ENCODE measurements at places on chromosomes 12 and 14. TPM values are rescaled to one million over a fixed set of nuclear protein-coding genes. Genes with fewer than 3 reads are reported as not detected.

CFAP251 gene
- 0.85 TPM for total RNA-seq

KIF5A gene
- 0.14 TPM for total RNA-seq

ENDOU gene
- not detected for total RNA-seq

COCH gene
- 24.8 TPM for total RNA-seq

CCDC38 gene
- 0.07 TPM for total RNA-seq

C12orf42 gene
- total RNA-seq: not detected

LRP6 gene
- total RNA-seq: 17.8 TPM

GSC gene
- 0.55 TPM for total RNA-seq

MAP3K9 gene
- total RNA-seq: 4.7 TPM

IKZF4 gene
- 3.4 TPM for total RNA-seq

EIF2S3B gene
- total RNA-seq: 0.60 TPM

TSPAN8 gene
- total RNA-seq: 0.67 TPM

CLEC4A gene
- not detected for total RNA-seq

C14orf119 gene
- 107 TPM for total RNA-seq

TSPAN11 gene
- total RNA-seq: 0.04 TPM

GNB3 gene
- total RNA-seq: 1.9 TPM

KRT72 gene
- total RNA-seq: not detected

NKX2-1 gene
- total RNA-seq: not detected

RNU6-8 gene
- not detected for total RNA-seq

Data from A549 treated with RU486 at 1 μM for 4 hours (cell line).